ENCODE measurements at places on chromosomes 5 and 9.

DNA sequence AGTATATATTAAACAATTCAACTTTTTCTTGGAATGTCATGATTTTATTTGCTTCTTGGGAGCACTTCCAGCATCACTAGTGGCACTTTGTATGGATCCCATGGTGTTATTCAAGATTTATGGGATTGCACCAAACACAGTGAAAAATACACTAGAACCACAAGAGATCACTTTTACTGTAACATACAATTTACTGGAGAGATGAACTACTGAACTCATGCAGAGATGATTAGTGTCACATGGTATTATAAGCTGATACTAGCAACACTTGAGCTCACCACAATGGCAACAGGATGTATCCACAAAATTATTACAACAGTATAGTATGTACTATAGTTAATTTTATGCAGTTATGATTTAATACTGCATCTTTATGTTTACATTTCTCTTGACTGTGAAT is 16.3 kb upstream of the SLC36A2 start:
- no peak for DNase-seq

DNA sequence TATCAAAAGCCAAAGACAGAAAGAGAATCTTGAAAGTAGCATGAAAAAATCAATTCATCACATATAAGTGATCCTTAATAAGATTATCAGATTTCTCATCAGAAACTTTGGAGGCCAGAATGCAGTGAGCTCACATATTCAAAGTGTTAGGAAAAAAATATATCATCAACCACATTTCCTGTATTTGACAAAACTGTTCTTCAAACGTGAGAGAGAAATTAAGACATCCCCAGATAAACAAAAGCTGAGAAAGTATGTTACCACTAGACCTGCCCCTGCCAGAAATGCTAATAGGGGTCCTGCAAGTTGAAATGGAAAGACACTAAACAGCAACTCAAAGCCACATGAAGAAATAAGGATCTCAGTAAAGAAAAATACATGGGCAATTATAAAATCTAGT is 29.9 kb downstream of the HACD4 start:
- DNase-seq, result no peak

DNA sequence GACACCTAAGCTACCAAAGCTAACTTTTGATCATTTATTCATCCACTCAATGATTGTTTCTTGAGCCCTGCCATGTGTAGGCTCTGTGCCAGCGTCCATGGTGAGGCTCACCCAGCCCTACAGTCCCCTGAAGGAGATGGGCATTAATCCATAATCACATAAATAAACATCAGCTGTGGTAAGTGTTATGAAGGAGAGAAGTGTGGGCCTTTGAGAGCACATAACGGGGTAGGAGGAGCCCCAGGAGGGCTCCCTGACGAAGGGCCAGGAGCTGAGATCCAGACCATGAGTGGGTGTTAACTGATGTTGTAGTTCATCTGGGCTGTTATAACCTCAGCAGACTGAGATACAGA is 53.9 kb upstream of the AFAP1L1 start:
- DNase-seq, result no peak

- DNase-seq, result no peak
Observed at GRCh38 chr9:70143394-70144130, 99.9 kb downstream of the MAMDC2 start.

- DNase-seq, result no peak
Observed at GRCh38 chr5:113242481-113243348, 192.1 kb downstream of the TSSK1B start.

DNA sequence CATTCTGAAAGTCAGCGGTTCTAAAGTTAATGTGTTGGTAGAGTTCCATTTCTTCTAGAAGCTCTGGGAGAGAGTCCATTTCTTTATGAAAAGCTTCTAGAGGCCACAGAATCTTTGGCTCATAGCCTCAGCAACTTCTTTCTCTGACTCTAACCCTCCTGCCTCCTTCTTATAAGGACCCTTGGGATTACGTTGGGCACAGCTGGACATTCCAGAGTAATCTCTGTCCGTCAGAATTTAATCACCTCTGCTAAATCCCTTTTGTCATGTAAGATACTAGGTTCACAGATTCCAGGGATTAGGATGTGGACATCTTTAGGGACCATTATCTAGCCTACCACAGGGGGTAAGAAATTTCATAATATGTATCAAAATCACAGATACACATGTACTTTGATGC is 22.6 kb upstream of the ANKDD1B start:
- DNase-seq, result no peak

- peak; percentile 63 for DNase-seq
Observed at GRCh38 chr5:113491022-113491421, 2.8 kb upstream of the MCC start.

GRCh38 chr5:173859408-173860159 is 28.6 kb upstream of the CPEB4 start:
- DNase-seq, result no peak

DNA sequence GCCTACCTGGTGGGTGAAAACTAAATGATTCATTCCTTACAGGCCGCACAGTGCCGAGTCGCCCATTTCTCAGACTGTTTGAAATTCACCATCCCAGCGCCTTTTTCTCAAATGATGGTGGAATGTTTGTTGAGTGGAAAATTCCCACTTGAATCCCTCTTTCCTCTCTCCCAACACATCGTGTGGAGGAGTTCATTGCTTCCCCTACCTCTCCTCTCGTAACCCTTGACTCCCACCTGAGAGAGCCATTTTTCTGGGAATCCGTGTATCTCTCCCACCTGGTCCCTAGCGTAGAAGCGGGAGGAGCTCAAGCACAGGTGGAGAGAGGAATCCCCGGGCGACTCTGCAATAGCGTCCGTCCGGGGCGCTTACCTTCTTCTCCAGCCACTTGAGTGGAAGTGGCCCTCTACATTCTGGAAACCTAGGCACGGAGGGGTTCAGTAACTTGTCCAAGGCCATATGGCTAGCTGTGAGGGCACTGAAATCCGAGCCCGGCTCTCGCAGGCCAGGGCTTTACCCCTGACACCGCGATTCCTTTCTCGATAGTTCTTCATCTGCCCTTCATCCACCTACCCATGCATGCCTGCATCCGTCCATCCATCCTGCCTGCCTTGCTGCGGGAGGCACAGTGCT is 683 bp downstream of the OSMR start:
- DNase-seq, result no peak

GRCh38 chr5:142806841-142807267 is 36.7 kb downstream of the ARHGAP26 start:
- no peak for DNase-seq

DNA sequence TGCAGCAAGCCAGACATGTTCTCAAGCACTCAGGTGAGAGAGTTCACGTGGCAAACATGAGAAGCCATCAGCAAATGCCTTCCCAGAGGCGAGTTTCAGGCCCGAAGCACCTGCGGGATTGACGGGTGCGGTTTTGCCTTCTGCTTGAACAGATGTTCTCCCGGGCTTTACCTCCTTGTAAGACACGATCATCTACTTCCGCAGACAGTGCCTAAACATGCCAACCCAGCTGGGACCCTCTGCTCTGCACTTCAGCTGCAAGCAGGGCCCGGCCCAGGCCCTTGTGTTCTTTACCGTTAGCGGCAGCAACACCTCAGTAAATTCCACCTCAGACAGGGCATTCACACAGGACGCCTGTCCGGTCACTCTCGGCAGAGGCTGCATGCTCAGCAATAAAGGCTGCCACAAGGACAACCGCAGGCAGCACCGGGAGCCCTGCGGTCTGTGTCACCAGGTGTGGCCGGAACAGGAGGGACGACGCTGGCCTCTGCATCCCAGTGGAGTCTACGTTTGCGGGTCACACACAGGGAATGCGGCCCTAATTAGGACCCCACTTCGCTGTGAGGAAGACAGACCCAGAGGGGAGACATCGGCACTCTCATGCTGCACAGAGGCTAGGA is 139.6 kb downstream of the ROR2 start:
- DNase-seq, result no peak

DNA sequence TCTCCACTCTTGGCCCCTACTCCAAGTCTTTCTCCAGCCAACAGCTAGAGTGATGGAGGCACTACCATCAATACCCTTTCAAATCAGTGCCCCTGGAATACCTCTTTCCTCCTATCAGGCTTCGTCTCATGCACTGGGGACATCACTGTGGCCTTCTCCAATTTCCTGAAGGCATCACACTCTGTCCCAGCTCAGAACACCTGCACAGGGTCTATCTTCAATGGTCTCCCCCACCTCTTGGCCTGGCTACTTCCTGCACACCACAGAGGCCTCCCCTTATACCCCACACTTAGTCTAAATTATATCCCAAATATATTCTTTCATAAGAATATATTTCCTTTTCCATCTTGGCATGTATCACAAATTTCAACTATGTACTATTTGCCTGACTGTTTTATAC is 34.5 kb downstream of the ECPAS start:
- DNase-seq, result no peak

- DNase-seq, result no peak
Observed at GRCh38 chr5:91928754-91929521, 545.8 kb upstream of the ARRDC3 start.

DNA sequence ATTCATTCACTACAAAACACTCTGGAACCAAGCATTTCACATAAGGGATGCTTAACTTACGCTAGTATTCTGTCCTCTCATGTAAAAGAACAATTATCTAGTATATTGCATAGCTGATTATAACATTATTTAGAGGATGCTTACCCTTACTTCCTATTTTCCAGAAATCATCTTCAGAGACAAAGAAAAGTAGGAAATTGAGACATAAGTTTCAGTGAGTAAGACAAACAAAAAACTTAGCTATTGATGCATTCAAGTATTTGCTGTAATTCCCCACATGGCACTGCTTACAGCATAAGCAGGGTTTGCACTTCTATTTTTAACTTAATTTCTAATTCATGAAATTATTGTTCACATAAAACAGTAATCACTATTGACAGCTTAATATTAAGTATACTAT is 104.8 kb upstream of the SREK1 start:
- DNase-seq, result no peak

- DNase-seq, result no peak
Observed at GRCh38 chr9:101673642-101674041, 64.8 kb downstream of the GRIN3A start.

Measured in RPMI8226 (cell line).